ENCODE measurements at places on chromosomes 16 and 17.

DNA sequence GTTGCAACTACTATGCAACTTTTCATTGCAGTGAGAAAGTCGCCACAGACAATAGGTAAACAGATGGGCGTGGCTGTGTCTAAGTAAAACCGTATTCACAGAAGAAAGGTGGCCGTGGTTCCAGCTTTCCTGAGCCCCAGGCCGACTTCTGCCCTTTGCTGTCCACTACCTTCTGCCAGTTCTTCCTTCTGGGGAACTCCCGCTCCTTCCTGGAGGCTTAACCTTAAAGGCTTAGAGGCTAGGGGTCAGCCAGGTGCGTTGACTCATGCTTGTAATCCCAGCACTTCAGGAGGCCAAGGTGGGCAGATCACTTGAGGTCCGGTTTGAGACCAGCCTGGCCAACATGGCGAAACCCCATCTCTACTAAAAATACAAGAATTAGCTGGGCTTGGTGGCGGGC, 2.1 kb upstream of the SEPTIN12 start:
- DNase-seq = no peak

DNA sequence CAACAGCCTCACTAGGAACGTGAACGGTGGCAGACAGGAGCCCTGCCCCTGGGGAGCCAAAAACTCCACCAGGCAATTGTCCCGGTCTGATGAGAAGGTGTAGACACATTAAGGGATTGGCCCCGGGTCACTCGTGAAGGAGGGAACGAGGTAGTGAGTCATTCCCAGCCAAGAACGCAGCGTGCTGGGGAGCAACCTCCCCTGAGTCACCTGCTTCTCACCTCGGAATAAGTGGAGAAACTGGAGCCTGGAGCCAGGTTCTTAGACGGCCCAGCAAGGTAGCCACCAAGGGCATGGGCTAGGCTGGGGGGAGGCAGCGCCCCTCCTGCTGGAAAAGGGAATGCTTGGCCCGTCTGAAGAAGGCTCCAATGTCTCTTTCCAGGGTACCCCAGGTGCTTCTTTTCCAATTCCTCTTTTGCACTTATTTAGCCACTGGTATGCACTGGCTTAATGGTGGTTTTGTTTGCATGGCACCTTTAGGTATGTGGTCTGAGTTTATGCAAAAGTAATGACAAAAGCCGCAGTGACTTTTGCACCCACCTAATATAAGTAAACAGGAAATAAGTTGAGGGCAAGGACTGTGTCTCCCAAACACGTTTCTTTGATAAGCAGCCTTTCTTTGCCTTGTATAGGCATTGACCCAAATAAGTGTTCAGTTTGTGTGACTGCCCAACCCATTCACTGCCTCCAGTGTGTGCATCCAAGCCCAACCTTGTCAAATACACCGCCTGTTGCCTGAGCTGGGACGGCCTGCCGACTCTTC, 1.8 kb upstream of the HELZ start:
- peak; percentile 73 for DNase-seq

DNA sequence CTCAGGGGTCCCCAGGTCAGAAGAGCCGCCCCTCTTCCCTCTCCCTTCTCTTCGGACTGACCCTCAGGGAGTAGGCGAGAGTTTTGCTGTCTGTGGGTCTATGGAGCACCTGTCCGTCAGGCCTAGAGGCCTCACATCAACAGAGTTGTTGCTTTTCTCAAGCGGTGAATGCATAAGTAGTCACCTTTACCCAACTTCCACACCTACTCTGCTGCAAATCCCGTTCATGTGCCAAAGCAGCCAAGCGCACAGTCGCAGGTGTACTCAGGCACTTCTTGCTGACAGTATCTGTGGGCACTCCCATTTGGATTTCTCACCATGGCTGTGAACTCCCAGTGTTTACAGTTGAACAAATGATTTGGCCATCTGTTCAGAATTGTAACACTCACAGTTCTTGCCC, 4.0 kb upstream of the FA2H start:
- DNase-seq = no peak

- no peak for DNase-seq
Measured at GRCh38 chr16:56824331-56824730, 40.7 kb upstream of the SLC12A3 start.

- no peak for DNase-seq
Measured at GRCh38 chr16:82059983-82060421, 24.9 kb downstream of the HSD17B2 start.

GRCh38 chr17:77086433-77087010, 54.2 kb upstream of the SEC14L1 start:
- DNase-seq = peak; percentile 17

DNA sequence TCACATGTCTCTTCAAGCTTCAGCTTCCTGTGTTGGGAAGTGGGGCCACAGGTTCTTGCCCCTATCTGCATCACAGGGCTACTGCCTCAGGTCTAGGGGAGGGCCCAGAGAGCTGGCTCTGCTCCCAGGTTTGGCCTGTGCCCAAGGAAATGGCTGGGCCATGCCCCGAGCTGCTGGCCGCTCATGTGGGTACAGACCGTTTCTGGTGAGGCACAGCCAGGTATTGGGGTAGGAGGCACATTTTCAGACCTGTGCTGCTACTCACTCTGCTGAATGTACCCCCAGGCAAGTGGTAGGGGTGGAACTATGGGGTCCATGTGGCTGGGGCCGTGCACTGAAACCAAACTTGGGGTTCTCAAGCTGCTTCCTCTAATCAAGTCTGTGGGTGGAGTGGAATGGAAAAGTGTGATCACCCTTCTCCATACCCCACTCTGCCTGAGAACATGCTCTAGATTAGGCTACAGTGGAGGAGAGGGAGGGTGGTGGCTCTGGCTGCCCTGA, 4.6 kb downstream of the GAS2L2 start:
- no peak for DNase-seq

DNA sequence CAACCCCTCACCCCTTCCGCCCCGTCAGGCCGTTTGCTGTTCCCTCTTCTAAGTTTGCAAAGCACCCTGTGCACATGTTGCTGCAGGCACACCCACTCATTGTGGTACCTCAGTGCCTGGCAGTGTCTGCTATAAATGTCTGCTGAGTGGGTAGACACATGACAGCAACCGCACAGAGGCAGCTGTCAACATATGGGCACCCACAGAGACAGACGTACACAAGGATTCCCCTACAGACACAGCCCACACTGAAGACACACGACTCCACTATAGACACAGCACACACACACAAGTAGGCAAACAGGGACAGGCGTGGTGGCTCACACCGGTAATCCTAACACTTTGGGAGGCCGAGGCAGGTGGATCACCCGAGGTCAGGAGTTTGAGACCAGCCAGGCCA, 17.8 kb upstream of the CRK start:
- DNase-seq = no peak

GRCh38 chr17:80970044-80970761, 21.4 kb upstream of the CHMP6 start:
- no peak for DNase-seq

DNA sequence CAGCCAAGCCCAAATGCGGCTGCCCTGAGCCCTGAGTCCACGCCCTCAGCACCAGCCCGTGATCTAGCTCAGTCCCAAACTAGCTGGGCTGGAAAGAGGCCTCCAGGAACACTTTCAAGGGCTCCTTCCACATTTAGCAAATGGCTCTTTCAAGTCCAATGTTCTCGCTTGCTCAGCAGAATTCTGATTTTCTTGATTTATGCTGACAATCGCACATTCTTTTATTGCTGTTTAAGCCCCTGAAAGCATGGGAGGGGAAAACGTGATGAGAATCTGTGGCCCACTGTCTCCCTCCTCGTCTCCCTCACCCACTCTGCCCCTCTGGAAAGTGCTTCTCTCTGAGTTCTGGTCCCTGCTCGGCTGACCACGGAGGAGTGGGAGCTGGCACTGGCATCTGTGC, 293.8 kb downstream of the FOXL1 start:
- no peak for DNase-seq

DNA sequence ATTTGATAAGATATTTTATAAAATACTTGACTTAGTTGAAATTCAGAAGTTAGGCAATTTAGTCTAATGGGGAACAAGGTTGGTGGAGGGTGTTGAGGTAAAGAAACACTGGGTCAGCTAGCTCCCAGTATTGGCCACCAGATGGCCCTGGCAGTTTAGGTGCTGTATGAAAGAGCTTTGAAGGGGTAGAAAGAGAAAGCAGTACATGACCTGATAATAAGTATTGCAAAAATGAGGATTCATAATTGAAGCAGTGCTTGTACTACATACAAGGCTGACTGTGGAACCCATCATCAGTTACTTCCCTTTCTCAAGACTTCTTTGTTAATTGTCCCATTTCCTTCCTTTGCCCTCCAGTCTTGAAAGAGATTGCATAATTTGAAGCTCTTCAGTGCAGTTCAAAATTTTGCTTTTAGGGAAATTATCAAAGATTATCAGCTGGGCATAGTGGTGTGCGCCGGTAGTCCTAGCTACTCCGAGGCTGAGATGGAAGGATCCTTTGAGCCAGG, 29.4 kb downstream of the TANC2 start:
- no peak for DNase-seq

- DNase-seq = no peak
Measured at GRCh38 chr16:9597967-9598730, 506.7 kb downstream of the HAPSTR1 start.
